Stimulated activated CD8-positive, alpha-beta memory T cell treated with anti-CD3 and anti-CD28 coated beads, Interleukin-4, amount 100 ng/mL, for 4 hours (primary cell): ENCODE measurements at places on chromosomes 5 and 9.

DNA sequence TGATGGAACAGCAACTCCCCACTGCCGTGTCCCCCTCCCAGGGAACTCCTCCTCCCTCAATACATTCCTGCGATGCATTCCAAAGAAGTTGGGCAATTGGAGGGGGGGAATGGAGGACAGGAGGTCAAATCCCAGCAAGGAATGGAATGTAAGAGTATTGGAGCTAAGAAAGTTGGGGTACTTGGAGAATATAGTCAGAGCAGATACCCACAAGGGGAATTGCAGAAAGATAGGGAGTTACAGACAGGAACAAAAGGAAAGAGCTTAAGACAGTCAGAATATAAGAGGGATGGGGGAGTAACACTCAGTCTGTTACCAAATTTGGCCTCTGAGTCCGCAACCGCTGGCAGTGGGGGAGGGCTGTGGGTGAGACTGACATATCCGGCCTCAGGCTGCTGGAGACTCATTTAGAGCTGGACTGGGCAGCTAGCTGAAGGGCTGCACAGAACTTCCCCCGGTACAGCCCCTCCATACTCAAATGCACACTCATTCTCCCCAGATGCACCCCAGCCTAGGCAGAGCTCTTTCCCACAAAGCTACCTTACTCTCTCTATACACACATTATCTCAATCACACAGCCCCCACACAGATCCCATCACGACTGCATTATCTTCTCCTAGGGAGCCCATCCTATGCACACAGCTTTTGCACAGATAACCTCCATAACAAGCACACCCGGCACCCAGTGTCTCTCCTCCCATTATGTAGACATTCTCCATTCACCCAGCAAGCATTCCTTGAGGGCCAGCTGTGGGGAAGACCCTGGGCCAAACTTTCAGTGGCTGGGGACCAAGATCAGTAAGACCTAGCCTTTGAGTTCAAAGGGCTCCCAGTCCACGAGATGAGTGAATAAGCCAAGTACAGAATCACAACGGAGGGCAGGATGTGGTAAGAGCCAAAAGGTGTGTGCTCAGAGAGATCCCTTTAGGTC, 3.7 kb downstream of the TLN1 start:
- DNase-seq = no peak

- no peak for DNase-seq
Measured at GRCh38 chr9:110148384-110148783, 59.6 kb downstream of the C9orf152 start.

- no peak for DNase-seq
Measured at GRCh38 chr5:151569132-151570046, 21.7 kb downstream of the FAT2 start.

DNA sequence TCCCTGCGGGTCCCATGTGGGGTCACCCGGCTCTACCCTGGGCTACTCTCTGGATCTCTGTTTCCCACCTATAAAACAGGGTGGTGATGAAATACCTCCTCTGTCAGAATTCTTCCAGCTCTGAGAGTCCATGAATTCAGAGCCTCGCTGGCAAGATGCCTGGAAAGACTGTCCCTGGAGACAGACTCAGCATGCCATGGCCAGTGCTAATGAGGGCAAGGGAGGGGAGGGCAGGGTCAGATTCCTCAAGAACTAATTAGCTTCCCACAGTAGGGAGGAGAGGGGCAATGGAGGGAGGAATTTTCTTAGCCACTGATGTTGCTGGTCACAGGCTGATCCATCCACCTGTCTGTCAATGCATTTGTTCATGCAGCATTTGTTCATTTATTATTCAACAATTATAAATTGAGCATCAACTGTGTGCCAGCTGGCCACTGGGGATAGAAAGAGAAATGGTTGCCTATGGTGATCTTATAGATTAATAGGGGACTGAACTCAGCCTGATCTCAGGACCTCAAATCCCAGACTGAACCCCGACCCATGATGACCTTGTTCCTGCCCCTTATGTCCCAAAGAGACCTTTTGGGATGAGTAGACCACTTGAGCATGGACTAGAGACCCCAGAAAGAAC, 4.7 kb downstream of the SYNPO start:
- no peak for DNase-seq

- DNase-seq = no peak
Measured at GRCh38 chr9:17875886-17876285, 297.0 kb downstream of the SH3GL2 start.

DNA sequence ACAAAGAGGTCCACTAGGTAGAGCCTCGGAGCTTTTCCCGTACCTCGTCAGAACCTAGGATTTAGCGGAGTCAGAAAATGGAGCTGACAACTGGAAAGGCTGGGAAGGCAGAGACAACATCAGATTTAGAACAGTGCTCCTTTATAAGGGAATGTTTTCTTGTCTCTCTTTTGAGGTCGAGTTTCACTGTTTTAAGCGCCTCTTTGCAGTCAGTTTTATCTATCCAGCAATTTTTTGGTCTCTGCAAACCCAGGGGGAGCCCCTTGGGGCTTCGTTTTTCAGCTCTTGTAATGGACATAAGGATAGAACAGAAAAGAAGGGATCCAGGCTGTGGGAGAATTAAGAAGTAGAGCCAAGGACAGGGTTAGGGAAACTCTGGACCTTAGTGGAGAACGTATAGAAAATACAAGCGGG, 80.5 kb downstream of the FNBP1 start:
- no peak for DNase-seq
